ENCODE measurements at places on chromosomes 2 and 18.

DNA sequence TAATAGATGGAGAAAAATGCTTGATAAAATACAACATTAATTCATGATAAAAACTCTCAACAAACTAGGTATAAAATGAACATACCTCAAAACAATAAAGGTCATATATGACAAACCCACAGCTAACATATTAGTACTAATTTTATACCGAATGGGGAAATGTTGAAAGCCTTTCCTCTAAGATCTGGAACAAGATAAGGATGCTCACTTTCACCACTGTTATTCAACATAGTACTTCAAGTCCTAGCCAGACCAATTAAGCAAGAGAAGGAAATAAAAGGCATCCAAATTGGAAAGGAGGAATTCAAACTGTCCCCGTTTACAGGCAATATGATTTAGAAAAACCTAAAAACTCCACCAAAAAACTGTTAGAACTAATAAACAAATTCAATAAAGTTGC, 61.5 kb upstream of the CTIF start:
- DNase-seq: no peak

GRCh38 chr2:1625281-1626001, 118.9 kb downstream of the PXDN start:
- no peak for DNase-seq

DNA sequence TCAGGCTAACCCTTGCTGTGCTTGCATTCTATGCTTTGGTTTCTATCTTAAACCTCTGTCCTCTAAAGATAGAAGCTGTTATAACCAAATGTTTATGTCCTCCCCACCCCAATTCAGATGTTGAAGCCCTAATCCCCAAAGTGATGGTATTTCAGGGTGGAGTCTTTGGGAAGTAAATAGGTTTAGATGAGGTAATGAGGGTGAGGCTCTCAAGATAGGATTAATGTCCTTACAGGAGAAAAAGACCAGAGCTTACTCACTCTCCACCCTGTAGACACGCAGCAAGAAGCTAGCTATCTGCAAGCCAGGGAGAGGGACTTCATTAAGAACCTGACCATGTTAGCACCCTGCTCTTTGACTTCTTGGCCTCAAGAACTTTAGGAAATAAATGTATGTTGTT, 362.5 kb downstream of the ERBB4 start:
- DNase-seq: no peak

GRCh38 chr2:1937480-1937879, 193.2 kb upstream of the PXDN start:
- no peak for DNase-seq

GRCh38 chr2:162220368-162220767, 22.9 kb downstream of the FAP start:
- no peak for DNase-seq

GRCh38 chr2:58875436-58875835, 634.3 kb upstream of the FANCL start:
- DNase-seq: no peak

GRCh38 chr18:75203416-75204268, 5.3 kb downstream of the PTGR3 start:
- DNase-seq: no peak

- DNase-seq: peak; percentile 89
Observed at GRCh38 chr2:208265801-208266552, at the start of gene PIKFYVE. TSS of gene PIKFYVE (plus strand) at chr2:208266255. CDS start at chr2:208271520, 5,265 bp downstream.

DNA sequence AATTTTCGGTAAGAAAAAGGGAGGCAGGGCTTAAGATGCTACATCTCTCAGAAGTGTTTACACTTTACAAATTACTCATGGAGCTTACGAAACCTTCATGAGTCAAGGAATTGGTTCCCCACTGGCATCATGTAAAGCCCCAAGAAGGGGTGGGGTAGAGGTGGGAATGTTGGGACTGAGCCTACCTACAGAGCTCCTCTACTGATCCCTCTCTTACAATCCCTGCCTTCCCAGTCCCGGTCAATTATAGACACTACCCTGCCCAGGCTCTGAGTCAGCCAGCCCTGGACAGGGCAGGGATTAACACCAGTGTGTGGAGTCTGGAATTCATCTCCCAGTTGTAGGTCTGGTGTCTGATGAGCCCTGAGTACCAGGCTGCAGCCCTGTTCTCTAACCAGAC, 248.9 kb downstream of the PAX3 start:
- no peak for DNase-seq

DNA sequence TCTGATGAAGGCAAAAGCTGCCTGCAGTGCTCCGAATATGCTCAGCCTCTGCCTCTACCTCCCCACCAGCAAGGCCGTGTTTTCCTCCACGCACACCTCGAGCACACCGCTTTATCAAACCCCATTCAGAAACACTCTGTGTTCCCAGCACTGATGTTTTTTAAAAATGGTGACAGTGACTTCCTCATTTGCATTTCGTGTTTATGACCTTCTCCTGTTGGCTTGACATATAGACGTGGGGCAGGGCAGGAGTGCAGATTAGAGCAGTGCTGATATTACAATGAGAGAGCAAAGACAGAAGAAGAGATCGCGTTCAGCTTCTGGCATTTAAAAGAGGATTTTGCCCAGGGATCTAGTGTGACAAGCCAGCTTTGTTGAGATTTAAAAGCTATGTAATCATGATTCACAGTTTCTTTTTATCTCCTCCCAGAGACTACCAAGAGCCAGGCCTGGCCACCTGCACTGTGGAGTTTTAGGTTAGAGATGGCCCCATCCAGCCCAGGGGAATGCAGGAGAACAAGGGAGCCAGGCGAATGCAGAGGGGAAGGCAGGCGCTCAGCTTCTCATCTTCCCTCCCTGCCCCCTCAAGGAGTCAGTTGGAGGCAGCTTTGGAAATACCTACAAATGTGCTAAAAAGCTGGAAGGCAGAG, 61.5 kb upstream of the NEDD4L start:
- DNase-seq: no peak

- DNase-seq: no peak
Observed at GRCh38 chr2:15734674-15735483, 143.2 kb downstream of the DDX1 start.

GRCh38 chr2:202377207-202377761, 1.2 kb downstream of the BMPR2 start:
- DNase-seq: peak; percentile 10

DNA sequence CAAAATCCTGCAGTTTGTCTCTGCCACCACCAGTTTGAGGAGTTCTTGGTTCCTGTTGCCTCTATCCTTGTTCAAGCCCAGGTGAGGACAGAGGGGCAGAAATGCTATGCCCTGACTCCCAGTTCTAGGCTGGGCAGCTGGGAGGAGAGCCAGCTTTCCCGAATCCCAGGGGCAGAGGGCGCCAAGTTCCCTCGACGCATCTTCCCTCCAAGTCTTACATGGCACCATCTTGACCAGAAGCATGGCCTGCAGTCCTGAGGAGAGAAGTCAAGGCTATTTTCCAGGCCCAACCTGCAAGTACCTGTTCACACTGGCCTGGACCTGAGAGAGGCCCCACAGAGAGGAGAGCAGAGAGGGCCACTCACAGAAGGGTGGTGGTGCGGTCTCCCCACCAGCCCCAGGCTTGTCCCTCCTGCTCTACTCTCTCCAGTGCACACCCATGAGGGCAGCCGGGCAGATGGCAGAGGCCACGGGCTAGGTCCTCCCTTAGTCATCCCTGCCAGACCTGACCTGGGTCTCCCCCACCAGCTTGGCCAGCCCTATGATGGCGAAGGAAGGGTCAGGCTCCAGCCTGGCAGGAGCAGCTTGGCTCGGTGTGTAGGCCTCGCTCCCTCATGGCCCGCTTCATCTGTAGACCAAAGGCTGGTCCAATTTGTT, 115.7 kb upstream of the MSTN start:
- DNase-seq: no peak
